ENCODE measurements at places on chromosomes 3 and 15.

GRCh38 chr15:58762731-58763130, 8.4 kb upstream of the MINDY2 start:
- no peak for DNase-seq

GRCh38 chr3:66396888-66397287, 103.9 kb downstream of the LRIG1 start:
- DNase-seq, result no peak

DNA sequence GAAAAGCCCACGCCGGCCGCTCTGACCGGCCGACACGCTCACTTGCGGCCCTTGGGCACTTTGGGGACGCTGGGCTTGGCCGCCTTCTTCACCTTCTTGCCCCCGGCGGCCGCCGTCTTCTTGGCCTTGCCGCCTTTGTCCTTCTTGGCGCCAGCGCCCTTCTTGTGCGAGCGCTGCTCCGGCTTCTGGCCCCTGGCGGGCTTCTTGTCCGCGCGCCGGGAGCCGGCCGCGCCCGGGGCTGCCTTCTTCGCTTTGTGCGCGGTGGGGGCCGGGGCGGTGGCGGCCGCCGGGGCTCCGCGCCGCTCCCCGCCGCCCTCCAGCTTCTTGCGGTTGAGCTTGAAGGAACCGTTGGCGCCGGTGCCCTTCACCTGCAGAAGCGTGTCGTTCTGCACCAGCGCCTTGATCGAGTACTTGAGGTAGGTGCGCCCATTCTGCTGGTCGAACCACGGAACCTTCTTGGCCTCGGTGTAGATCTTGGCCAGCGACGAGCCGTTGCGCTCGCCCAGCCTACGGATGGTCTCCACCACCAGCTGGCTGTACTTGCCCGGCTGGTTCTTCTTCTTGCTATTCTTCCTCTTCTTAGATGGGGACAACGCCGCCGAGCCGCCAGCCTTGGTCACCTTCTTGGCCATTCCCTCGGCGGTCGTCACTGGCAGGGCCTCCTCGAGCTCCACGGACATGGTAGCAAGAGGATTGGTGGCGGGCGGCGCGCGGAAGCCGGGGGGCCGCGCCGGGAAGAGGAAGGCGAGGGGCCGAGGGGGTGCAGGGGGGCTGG, 36.7 kb downstream of the HMCES start:
- no peak for DNase-seq

DNA sequence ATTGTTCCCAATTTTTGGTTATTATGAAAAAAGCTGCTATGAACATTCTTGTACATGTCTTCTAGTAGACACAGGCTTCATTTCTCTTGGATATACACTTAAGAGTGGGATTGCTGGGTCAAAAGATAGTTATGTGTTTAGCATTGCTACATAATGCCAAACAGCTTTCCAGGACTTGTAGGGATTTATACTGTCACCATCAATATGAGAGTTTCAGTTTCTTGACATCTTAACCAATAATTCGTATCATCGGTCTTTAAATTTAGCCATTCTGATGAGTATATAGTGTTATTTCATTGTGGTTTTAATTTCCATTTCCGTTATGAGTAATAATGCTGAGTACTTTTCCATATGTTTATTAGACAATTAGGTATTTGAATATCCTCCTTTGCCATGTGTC, 190.3 kb upstream of the PFN2 start:
- no peak for DNase-seq

DNA sequence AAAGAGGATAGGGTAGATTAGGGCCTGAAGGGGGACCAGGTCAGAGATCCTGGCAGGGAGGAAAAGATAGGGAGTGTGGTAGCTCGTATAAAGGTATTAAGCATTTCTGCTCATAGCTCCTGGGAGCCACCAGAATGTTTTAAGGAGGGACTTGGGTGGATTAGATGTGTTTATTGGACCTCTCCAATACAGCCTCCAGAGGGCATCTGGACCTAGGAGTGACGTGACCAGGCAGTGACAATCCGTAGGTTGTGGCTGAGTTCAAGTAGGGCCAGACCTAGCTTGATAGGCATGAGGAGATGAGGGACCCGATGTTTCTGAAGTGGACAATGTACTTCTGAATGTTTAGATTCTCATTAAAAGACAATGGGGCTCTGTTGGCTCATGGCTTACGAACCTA, 435.2 kb downstream of the MCTP2 start:
- no peak for DNase-seq

DNA sequence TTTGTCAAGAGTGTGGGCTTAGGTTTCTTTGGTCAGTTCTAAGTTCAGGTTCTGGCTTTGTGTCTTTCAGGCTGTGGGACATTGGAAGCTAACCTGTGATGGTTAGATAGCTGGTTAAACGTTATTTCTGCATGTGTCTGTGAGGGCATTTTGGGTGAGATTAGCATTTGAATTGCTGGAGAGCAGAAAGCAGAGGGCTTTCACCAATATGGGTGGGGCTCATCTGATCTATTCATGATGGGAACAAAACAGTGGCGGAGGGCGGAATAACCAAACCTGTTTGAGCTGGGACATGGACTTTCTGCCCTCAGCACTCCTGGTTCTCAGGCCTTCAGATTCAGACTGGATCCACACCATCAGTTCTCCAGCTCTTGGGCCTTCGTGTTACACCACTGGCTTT, 195.4 kb downstream of the KLF13 start:
- DNase-seq, result no peak

DNA sequence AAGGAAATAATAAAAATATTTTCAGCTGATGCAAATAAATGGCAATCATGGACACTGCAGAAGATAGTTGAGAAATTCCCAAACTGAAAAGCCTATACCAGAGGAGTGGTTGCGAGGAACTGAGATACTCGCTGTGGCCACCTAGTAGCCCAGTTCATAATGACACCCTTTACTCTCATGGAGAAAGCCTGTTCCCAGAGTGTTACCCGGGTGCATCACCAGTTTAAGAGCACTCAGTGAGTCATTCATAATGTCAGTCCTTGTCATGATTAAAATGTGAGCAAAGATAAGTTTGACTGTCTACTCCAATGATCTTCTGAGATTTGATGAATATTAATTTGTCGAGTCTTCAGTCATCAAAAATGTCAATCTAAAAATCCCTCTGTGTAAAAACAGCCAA, 138.4 kb upstream of the LRRC3B start:
- no peak for DNase-seq

DNA sequence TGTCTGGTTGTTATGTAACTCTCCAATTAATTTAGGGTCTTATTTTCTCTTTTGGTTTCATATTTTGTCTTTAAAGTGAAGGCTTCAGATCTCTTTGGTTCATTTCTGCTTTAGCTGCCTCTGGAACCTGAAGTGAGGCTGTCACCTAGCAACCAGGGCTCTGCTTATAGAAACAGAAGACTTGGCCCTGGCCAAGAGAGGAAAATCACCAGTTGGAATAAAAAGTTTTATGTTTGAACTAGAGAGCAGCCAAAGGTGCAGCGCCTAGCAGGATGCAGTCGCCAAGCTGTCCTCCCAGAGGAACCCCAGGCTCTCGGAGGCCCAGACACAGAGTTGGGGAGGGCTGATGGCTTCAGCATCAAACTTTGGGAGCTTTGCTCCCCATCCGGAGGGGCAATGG, 41.1 kb downstream of the LYZL4 start:
- no peak for DNase-seq

GRCh38 chr3:1007866-1008265, 85.0 kb upstream of the CNTN6 start:
- DNase-seq, result peak; percentile 52

- no peak for DNase-seq
Observed at GRCh38 chr3:98890965-98891910, 10.3 kb downstream of the DCBLD2 start.

DNA sequence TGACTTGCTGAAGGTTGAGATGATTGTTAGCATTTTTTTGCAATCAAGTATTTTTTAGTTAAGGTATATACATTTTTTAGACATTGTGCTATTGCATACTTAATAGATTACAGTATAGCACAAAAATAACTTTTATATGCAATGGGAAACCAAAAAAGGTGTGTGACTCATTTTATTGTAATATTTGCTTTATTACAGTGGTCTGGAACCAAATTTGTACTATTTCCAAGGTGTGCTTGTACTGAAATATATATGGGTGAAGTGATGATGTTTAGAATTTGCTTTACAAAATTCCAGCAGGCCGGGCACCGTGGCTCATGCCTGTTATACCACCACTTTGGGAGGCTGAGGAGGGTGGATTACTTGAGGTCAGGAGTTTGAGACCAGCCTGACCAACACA, 29.1 kb upstream of the TBC1D23 start:
- no peak for DNase-seq

GRCh38 chr15:100999369-100999768, 80.2 kb downstream of the LRRK1 start:
- DNase-seq, result no peak

DNA sequence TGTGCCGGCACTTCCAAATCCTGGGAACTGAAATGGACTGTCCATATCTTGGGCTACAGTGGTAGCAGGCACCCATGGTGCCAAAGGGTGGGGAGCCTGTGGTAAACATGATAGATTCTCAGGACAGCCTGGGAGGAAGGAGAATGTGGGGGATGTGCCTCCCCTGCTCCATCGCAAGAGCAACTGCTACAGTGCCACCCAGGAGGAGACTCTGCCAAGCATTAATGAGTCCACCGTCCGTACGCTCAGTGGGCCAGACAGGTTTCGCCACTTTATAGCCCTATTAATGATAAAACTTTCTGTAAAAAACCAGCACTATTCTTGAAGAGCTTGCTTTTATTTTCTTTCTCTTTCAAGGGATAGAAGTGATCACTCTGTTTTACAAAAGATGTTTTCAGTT, 75.2 kb downstream of the FMN1 start:
- DNase-seq, result no peak

GRCh38 chr15:60477916-60478565, 901 bp downstream of the ICE2 start:
- DNase-seq, result no peak

GRCh38 chr3:196938576-196938975, 3.8 kb downstream of the NCBP2 start:
- no peak for DNase-seq

Measured in skeletal muscle cell (primary cell).